ENCODE measurements at places on chromosomes 5 and 9.
A peak's percentile ranks its signal among the peaks of the same experiment; 100 is the strongest.

DNA sequence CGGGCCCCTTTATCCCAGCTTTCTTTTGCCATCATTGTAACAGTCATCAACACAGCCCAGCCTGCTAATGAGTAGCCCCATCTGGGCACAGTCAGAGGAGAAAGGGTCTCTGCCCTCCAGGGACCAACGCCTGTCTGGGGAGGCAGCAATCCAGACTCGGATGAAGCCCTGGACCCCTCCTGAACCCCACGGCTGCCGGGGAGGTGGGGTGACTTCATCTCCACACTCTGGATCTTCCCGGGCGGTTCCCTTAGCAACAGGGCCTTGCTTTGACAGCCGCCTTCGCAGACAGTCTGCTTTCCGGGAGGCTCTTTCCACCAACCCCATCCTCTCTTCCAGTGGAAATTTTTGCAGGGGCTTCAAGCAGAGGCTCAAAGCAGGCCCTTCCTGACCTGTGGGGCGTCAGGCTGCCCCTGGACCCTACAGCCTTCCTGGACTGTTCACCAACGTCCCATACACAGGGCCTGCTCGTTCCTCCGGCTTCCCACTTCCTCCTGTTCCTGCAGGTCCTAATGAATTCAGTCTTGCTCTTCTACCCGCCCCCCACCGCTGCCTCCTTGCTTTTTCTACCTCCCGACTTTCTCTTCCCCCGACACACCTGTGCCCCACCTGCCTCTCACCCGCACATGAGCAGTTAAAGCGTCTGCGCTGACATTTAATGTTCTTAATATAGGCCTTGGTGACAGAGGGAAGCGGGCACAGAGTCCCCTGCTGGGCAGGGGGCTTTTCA, 161.7 kb upstream of the MVB12B start:
- no peak for DNase-seq

DNA sequence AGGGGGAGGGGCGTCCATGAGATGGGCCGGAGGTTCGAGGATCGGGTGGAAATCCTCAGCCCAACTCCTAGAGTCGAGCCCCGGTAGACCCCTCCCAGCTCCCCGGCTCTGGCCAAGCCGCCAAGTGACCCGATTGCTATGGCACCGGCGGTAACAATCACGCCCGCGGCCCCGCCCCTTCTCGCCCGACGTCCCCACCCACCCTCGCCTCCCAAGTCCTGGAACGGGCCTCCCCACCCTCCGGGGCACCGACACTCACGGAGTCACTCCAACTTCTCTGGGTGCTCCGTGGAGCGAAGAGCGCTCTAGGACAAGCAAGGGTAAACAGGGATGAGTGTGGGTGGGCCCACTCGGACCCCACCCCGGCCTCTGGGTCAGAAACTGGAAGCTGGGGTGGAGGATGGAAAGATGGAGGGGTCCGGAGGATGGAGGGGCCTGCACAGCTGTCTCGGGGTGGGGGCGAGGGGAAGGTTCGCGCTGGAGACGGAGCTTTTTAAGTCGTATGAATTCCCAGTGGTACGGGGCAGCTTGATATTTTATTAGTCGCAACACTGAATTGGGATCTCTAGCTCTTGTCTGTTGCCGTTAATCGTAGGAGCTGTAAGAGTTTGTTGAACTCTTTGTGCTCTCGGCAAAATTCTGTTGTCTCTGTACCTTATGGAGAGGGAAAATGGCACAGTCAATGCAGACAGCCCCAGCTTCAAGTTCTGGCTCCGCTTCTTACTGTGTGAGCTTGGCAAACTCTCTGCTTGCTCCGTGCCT, at the start of gene SPACA9:
Gene SPACA9, plus strand, starts transcription at position 204 of the 762 bp plus-strand sequence. CDS start 5,050 bp downstream, outside the sequence.
- peak; percentile 17 for DNase-seq

DNA sequence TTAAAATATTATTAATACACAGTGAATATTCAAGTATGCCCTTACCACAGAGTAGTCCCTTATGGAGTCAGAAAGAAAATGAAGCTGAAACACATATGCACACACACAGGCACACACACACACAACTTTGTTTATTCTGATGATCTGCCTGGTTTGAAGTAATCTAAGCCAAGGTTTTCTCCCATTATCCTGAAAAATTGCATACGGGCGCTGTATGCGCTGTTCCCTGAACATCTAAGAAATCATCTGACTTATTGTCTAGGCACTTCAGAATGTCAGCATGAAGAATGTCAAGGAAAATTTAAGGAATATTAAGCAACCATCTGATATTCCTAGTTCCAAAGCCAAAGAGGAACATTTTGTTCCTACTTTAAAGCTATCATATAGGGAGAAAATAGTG, 147.1 kb upstream of the SLC30A5 start:
- DNase-seq: no peak

DNA sequence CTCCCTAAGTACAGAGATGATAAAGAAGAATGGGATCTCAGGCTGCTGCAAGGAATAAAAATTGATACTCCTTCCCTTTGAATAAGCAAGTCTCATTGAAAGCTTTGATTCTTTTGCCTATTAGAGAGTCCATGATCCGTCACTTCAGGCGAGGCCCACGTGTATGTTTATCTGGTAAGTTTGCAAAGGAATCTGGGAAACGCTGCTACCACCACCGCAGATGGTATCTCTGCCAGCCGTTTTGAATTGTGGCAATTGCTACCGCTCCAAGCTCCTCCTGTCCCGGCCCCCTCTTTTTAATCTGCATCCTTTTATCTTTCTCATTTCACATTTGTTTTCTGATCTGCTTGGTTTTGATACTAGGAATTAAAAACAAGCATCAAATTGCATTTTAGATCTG, 42.9 kb upstream of the GRIA1 start:
- no peak for DNase-seq

- no peak for DNase-seq
Measured at GRCh38 chr5:142900927-142901326, 130.8 kb downstream of the ARHGAP26 start.

DNA sequence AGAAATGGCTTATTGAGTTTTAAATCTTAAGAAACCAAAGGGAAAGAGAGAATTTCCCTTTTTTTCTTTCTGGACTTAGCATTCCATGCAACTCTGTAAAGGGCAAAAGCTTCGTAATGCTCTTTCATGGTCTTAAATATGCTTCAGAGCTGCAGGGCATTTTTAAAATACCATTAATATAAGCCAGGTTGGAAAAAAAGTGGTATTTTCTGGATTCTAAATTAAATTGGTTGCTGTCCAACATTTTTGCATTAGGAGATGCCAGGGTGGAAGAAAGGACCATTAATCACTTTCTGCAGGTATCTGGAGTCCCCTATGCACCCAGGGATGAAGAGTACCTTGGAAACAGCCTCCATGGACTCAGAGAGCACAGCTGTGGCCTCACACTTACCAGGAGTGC, 215.1 kb upstream of the DAPK1 start:
- DNase-seq: no peak

DNA sequence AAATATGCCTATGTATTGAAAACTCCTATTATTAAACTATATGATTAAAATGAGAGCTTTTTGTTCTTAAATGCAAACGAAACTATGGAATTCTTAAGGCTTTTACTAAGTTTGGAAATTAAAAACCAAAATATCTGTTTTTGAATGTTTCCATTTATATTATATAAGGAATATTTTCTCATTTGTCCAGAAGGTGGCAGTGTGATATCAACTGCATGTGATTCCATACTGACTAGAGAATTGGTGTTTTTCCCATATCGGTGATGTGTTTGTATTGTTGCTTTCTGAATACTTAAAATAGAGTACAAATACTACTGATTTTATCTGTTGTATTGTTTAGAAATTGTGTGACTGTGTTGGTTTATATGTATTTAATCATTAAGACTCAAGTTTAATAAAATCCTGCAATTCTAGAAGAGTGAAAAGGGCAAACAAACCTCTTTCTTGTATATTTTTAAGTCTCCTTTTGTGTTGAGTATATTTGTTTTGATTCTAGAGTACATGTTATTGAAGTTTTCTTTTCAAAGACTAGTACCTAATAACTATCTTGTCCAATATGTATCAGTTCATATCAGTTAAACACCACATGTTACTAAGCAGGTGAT, 320.8 kb downstream of the CCDC171 start:
- no peak for DNase-seq

DNA sequence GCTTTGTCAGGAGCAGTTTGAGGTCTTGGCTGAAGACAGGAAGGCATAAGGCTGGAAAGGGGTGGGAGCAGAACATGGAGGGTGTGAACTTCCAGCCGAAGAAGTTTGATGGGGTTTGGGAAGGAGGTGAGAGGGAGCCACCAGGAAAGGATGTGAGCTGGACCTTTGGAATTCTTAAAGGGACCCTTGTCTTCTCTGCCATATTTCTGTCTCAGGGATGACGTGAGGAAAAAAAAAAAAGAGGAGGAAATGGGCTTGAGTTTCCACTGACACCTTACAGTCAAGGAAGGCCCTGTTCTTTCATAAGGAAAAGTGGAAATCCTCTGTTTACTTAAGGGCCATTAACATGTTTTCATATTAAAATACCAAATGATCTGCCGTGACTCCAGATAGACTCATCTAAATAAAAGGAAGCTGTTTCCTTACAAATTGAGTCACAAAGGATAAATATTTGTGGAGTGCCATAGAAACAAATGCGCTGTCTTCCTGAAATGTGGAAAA, 132.1 kb downstream of the PALM2AKAP2 start:
- no peak for DNase-seq
